ENCODE measurements at places on chromosomes 1 and 21.

- no peak for DNase-seq
Measured at GRCh38 chr1:82330330-82330729, 529.6 kb downstream of the ADGRL2 start.

DNA sequence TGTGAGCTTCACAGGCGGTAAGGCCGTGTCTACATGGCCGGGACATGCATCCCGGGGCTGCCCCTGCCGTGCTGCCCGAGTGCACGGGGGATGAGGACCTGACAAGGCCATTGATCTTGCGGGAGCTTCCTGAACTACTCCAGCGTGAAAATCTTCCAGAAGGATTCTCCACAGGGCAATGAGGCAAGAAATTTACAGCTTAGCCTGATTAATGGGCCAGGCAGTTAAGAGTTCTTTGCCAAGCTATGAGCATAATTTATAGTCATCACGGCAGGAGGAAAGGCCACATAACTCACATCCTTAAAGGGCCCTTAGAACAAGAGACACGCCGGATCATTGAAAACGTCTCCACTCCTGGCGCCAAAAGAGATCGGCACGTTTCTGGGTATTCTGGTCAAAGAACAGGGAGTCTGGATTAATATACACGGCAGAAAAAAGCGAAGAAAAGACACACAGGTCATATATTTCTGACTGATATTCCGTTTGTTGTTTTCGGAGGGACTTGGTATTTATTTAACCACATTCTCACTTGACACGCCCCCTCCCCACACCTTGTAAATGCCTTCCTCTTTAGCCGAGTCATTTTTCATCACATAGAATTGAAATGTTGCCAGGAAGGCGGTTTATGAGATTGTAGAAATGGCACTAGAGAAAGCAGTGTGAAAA, 180.5 kb downstream of the DYRK1A start:
- DNase-seq, result no peak

DNA sequence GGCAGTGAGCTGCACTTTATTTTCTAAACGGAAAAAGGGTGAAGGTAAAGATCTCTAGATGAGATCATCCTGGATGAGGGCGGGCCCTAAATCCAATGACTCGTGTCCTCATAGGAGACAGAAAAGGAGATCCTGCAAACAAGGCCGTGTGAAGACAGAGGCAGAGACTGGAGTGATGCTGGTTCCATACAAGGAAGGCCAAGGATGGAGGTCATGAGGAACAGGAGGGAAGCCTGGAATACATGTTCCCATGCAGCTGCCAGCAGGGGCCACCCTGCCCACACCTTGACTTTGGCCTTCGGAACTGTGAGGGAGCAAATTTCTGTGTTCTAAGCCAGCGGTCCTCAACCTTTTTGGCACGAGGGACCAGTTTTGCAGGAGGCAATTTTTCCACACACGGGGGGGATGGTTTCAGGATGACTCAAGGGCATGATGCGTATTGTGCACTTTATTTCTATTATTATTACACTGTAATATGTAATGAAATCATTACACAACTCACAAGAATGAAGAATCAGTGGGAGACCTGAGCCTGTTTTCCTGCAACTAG, 94.3 kb downstream of the PSMG1 start:
- DNase-seq, result no peak

- DNase-seq, result no peak
Measured at GRCh38 chr1:24714859-24715520, 30.3 kb upstream of the CLIC4 start.

- no peak for DNase-seq
Measured at GRCh38 chr1:14334336-14335176, 263.9 kb upstream of the KAZN start.

- no peak for DNase-seq
Measured at GRCh38 chr1:99738858-99739465, 27.5 kb downstream of the FRRS1 start.

DNA sequence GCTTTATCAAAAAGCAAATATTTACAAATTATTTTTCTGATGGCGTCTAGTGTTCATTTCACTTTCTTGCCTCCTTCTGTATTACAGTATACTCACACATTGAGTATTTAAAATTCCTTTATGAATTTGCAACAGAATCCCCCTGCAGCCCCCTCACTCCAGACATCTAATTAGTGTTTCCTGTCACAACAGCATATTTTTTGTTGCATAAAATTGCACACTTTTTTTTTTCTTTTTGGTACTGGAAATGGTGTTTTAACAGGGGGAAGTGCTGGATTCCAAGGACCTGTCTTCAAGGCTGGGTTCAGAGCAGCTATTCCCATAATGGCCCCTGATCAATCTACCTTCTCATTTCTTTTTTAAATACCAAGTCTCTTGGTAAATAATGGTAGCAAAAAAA, 184.3 kb upstream of the HMCN1 start:
- no peak for DNase-seq

- no peak for DNase-seq
Measured at GRCh38 chr1:13784971-13785370, 85.0 kb downstream of the PRDM2 start.

- DNase-seq, result peak; percentile 84
Measured at GRCh38 chr1:93448292-93448982, 519 bp downstream of the FNBP1L start.
